Uterus (tissue), 4 donors: ENCODE measurements at places on chromosomes 12 and 14. TPM values are rescaled to one million over a fixed set of nuclear protein-coding genes. Genes with fewer than 3 reads are reported as not detected.

PRB2 gene
- total RNA-seq: not detected

- H3K4me3 ChIP-seq: no peak overlapping the region
- peaks cover 18% of the 10 kb centered on the region for H3K4me1 ChIP-seq
- peak overlapping the region; percentile 86 for H3K27ac ChIP-seq
- H3K27me3 ChIP-seq: no peaks in the 10 kb centered on the region
Observed at GRCh38 chr12:57868221-57868620, 21.7 kb upstream of the CTDSP2 start.

SSTR1 gene
- 2.0 TPM for total RNA-seq

GRCh38 chr14:54360667-54361066, 36.1 kb upstream of the CDKN3 start:
- DNase-seq: no peak
- no peaks in the 10 kb centered on the region for H3K27me3 ChIP-seq
- H3K4me3 ChIP-seq: no peak overlapping the region
- H3K4me1 ChIP-seq: no peaks in the 10 kb centered on the region
- no peaks in the 10 kb centered on the region for H3K36me3 ChIP-seq

GRCh38 chr12:111014547-111014946, 94.2 kb upstream of the MYL2 start:
- no peaks in the 10 kb centered on the region for H3K27me3 ChIP-seq
- DNase-seq: no peak
- H3K4me3 ChIP-seq: no peak overlapping the region
- H3K27ac ChIP-seq: no peak overlapping the region
- H3K36me3 ChIP-seq: no peaks in the 10 kb centered on the region

GRCh38 chr14:104895786-104896661, 28.7 kb upstream of the PLD4 start:
- H3K27ac ChIP-seq: no peak overlapping the region
- no peaks in the 10 kb centered on the region for H3K36me3 ChIP-seq
- H3K4me1 ChIP-seq: no peaks in the 10 kb centered on the region
- no peak overlapping the region for H3K4me3 ChIP-seq

- no peaks in the 10 kb centered on the region for H3K4me1 ChIP-seq
- H3K4me3 ChIP-seq: peak overlapping the region; percentile 82
- H3K36me3 ChIP-seq: no peaks in the 10 kb centered on the region
- peak overlapping the region; percentile 92 for H3K27ac ChIP-seq
- no peak for DNase-seq
Observed at GRCh38 chr14:22767323-22767589, 768 bp downstream of the OXA1L start.

SIRT4 gene
- 4.1 TPM for total RNA-seq
